ENCODE measurements at places on chromosomes 6 and 20. TPM values are rescaled to one million over a fixed set of nuclear protein-coding genes. Genes with fewer than 3 reads are reported as not detected.

DNA sequence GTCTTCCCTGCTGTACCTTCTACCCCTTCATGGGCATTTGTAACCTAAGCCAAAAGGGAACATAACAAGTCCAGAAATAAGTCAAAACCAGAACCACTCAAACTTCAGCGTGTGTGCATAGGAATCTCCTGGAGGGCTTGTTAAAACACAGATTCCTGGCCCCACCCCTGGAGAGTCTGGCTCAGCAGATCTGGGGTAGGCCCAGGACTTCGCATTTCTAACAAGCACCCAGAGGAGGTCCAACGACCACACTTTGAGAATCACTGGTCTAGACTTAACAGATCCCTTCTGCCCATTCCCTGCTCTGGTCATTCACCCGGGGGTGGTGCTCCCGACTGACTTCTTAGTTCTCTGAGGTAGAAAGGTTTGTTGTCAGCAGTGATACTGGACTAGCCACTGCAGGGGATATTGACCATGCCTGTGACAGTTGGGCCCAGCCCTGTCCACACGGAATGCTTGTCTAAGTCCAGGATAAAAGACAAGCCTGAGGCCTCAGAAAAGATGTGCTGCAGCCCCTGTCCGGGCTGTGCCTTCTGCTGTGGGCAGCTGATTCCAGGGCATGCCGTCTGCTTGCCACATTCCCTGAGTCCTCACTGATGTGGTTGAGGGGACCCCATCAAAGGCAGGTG, 68.6 kb downstream of the SYNJ2 start:
- no peak for DNase-seq

DNA sequence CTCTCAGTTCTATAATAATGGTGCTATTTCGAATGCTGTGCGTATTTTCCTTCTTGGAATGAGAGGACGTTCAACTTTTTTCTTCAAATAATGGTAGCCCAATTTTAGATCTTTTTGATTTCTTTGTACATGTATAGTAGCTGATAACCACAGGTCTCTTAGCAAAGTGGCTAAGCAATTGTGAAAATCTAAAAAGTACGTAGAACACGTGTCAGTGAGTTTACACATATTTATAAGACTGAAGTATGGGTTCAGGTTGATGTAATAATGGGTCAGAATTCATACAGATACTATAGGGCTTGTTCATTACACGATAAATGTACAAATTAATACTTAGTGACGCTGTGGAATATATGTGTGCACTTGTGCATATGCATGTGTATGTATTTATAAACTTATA, 1.3 kb downstream of the SMIM13 start:
- DNase-seq = no peak

DNA sequence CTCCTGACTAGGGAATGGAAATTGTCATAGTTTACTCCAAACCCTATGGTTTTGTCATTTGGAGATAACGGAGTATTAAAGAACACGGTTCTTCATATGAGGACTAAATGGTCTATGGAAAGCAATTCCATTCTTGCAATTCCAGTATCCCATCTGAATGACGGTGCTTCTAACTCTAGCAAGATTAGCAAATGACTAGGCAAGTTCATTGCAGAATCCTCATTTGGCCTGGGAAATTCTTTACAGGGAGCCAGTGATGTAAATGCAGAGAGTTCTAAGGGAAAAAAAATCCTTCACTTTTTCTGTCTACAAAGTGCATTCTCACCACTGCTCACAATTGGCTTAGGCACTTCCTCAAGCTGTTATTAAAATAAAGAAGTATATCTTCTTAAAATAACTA, 111.5 kb downstream of the MOXD1 start:
- DNase-seq = no peak

GRCh38 chr20:20364593-20365479, 3.1 kb upstream of the INSM1 start:
- no peak for DNase-seq

GRCh38 chr20:33688938-33689424, 2.8 kb upstream of the E2F1 start:
- DNase-seq = no peak

GRCh38 chr6:143877584-143878271, 13.5 kb downstream of the ZC2HC1B start:
- no peak for DNase-seq

DNA sequence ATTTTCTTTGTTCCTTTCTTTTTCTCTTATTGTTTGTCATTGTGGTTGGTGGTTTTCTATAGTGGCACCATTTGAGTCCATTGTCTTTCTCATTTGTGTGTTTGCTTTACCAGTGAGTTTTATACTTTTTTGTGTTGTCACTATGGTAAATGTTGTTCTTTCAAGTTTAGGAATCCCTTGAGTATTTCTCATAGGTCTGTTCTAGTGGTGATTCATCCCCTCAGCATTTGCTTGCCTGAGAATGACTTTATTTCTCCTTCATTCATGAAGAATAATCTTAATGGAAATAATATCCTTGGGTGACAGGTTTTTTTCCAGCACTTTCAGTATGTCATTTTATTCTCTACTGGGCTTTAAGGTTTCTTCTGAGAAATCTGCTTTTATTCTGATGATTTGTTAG, 209.2 kb upstream of the ASCC3 start:
- no peak for DNase-seq

GRCh38 chr6:45864651-45865050, 151.0 kb downstream of the CLIC5 start:
- no peak for DNase-seq

- DNase-seq = no peak
Observed at GRCh38 chr20:61982191-61982950, 83.3 kb downstream of the TAF4 start.

DNA sequence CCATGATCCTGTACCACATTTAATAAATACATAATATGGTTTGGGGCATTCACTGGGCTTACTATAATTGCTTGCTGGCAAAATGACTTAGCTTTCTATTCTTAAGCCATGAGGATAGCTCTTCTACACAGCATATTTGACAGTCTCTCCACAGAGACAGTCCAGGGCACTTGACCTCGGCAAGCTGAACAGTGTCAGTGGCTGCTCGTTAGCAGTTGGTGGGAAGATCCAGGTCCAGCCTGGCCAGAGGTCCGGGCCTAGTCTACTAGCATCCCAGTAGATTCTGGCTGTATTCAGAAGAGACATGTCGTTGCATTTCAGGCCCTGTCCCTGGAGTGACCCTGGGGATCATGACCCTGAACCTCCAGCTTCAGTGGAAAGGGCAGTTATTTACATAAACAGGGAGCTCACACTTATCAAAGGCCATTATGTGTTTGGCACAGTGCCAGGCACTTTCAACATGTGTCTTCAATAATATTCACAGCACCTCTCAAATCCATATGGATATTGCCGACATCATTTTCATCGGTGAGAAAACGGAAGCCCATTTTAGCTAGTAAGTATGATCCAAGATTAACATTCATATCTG, 139.0 kb downstream of the IMPG1 start:
- no peak for DNase-seq

DNA sequence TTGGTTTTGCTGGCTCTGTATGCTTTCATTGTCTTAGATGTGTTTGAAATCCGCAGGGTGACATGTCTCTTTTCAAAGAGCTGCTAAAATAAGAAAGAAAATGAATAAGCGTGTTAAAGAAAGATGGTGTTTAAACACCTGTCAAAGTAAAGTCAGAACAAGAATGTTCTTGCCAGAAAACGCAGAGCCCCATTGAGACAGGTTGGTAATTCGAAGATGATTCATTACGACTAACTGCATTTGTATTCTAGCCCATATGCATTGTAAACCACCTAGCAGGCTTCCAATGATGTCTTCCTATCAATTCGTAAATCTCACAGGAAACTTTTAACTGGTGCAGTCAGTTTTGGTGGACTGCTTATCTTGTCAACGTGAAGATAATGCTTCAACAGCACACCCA, 16.8 kb downstream of the PHACTR2 start:
- DNase-seq = no peak

GRCh38 chr20:48680650-48681049, 147.1 kb downstream of the PREX1 start:
- no peak for DNase-seq

DNA sequence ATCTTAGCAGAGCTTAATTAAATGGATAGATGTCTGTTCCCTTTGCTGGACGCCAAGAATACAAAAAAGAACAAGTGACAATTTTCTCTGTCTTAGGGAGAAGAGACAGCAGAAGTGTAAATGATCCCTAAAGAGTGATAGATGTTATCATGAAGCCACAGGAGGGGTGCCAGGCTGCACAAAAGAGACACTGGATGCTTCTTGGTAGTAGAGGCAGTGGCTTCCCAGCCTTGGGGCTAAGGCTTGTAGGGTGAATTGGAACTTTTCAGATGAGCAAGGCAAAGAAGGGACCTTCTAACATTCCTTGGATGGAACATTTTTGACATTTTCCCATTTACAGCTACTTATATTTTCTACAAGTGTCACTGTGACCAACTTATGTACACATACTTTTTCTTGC, 58.0 kb downstream of the CCN2 start:
- no peak for DNase-seq

GRCh38 chr6:6474170-6474920, 114.2 kb upstream of the LY86 start:
- DNase-seq = no peak

- no peak for DNase-seq
Observed at GRCh38 chr6:143675946-143676345, 1.8 kb upstream of the PHACTR2 start.

DNA sequence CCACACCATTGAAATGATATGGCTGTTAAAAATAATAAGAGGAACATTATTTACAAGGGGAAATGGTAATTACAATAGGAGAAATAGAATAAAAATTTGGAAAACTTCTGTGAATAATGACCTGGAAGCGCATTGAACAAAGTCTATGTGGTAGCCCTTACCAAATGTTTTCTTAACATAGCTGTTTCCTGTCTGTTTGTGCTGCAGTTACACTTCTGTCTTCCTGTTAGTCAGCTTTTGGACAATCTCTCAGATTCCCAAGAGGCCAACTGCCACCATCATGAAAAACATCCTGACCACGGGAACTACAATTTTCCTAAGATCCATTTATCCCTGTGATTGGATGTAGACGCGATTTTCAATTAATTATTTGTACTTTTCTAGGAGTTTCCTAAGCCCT, 754.4 kb upstream of the MARCKS start:
- no peak for DNase-seq

DNA sequence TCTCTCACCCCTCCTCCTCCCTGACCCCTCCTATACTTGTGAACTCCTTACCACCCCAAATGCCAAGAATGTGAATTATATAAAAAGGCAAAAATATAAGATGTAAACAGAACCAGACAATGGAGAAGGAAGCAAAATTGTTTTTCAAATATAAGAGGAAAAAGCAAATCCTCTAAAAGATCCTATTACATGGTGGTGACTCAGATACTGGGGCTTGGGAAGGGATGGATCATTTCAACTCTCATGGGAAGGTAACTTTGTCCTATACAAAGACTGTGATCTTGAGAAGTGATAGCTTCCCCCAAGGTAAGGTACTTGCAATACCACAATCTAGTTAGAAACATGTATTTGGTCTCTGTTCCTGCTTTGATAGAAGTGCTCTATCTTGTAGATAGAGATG, 24.6 kb upstream of the TNFRSF21 start:
- no peak for DNase-seq

DNA sequence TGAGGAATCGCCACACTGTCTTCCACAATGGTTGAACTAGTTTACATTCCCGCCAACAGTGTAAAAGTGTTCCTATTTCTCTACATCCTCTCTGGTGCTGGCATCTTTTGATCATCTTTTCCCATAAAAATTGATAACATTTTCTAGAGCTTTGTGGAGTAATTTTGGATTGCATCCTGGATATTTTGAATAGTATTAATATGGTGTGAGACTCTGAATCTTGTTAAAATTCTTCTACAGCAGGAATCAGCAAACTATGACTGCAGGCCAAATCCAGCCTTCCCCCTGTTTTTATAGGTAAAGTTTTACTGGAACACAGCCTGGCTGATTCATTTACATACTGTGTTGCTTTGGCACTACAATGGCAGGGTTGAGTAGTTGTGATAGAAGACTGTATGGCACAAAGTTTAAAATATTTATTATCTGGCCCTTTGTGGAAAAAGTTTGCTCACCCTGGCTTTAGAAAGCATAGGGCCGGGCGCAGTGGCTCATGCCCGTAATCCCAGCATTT, 15.0 kb upstream of the RNF8 start:
- DNase-seq = no peak

- no peak for DNase-seq
Observed at GRCh38 chr6:22838345-22838744, 269.0 kb downstream of the HDGFL1 start.

- no peak for DNase-seq
Observed at GRCh38 chr20:44054849-44055248, 132.1 kb downstream of the JPH2 start.

CPNE5 gene
- 0.54 TPM for total RNA-seq

MYLK2 gene
- total RNA-seq = 1.6 TPM

AIF1 gene
- total RNA-seq = not detected

C20orf141 gene
- not detected for total RNA-seq

TFAP2D gene
- not detected for total RNA-seq

TMX4 gene
- total RNA-seq = 18.0 TPM

OPRL1 gene
- total RNA-seq = 0.96 TPM

GTSF1L gene
- not detected for total RNA-seq

PPIL1 gene
- total RNA-seq = 84.9 TPM

PMEPA1 gene
- total RNA-seq = 3.2 TPM

ZDHHC14 gene
- total RNA-seq = 5.0 TPM

NNAT gene
- total RNA-seq = 113 TPM
